Stimulated activated CD4-positive, alpha-beta T cell treated with anti-CD3 and anti-CD28 coated beads, Interleukin-4, amount 100 ng/mL, for 4 hours (primary cell): ENCODE measurements at places on chromosomes 1 and 21.

- DNase-seq = no peak
Observed at GRCh38 chr1:181255270-181255929, 166.9 kb downstream of the IER5 start.

DNA sequence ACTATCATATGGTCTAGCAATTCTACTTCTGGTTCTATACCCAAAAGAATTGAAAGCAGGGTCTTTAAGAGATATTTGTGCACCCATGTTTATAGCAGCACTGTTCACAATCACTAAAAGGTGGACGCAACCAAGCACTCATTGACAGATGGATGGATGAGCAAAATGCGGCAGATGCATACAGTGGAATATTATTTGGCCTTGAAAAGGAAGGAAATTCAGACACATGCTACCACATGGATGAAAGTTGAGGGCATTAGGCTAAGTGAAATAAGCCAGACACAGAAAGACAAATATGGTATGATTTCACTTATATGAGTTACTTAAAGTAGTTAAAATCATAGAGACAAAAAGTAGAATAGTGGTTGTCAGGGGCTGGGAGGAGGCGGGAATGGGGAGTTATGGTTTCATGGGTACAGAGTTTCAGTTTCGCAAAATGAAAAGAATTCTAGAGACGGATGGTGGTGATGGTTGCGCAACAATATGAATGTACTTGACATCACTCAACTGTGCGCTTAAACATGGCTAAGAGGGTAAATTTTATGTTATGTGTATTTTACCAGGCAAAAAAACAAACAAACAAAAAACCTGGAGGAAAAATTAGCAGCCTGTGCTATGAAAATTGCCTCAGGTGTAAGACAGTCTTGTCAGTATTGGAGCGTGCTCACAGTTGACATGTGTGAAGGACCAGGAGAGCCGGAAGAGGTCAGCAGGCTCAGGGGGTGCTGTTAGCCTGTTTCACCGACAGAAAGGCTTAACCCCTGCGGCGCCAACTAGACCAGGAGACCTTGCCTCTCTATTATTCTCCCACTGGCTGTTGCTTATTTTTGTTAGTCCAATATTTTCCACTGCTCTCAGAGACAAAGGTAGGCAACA, 26.5 kb downstream of the CD247 start:
- DNase-seq = no peak

DNA sequence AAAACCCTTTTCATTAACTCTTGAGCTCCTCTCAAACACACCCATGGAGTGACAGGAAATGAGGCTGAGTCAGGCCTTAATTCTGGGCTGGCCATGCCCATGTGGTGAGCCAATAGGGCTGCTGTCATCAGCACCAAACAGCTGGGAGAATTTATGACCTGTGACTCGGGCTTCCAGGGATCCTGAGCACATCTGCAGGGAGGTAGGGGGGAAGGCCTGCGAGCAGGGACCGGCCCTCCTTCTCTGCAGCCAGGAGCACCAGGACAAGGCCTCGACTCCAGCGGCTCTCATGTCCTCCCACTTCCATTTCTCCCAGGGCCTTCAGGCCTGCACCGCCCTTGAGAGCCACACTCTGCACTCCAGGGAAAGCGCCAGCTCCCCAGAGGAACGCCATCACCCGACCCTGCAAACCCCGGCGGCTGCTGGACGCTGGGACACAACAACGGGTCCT, 14.6 kb downstream of the RIPK4 start:
- DNase-seq = no peak

GRCh38 chr1:220556641-220557040, 28.7 kb downstream of the MARK1 start:
- DNase-seq = no peak
